LHCN-M2 (cell line): ENCODE measurements at places on chromosomes 3 and 15. TPM values are rescaled to one million over a fixed set of nuclear protein-coding genes. Genes with fewer than 3 reads are reported as not detected.

Gene GABRG3
- not detected in 2 replicates for total RNA-seq

Gene OR5AC2
- total RNA-seq: not detected in 2 replicates

Gene TAGLN3
- not detected in 2 replicates for total RNA-seq

Gene APOD
- total RNA-seq: 2.8 and 3.8 TPM in 2 replicates

Gene CLDN1
- 0.06 TPM in 1 of 2 replicates, not detected in the other for total RNA-seq

- DNase-seq: peak; percentile 43
Observed at GRCh38 chr3:54936561-54936960, 8.7 kb upstream of the LRTM1 start.

- no peak for DNase-seq
Observed at GRCh38 chr15:31171731-31172130, 70.2 kb upstream of the TRPM1 start.

GRCh38 chr3:182957226-182957625, 23.1 kb downstream of the DCUN1D1 start:
- no peak for DNase-seq

- DNase-seq: no peak
Observed at GRCh38 chr15:29675791-29676301, 146.4 kb downstream of the TJP1 start.

GRCh38 chr3:119338754-119339153, 44.6 kb downstream of the ARHGAP31 start:
- no peak for DNase-seq

- no peak for DNase-seq
Observed at GRCh38 chr15:77904436-77904821, 173.1 kb downstream of the TBC1D2B start.
